ENCODE measurements at places on chromosomes 6 and 20. TPM values are rescaled to one million over a fixed set of nuclear protein-coding genes. Genes with fewer than 3 reads are reported as not detected.

BTN3A1 gene
- 205 TPM for total RNA-seq

VGLL2 gene
- total RNA-seq = not detected

GATA5 gene
- not detected for total RNA-seq

DNA sequence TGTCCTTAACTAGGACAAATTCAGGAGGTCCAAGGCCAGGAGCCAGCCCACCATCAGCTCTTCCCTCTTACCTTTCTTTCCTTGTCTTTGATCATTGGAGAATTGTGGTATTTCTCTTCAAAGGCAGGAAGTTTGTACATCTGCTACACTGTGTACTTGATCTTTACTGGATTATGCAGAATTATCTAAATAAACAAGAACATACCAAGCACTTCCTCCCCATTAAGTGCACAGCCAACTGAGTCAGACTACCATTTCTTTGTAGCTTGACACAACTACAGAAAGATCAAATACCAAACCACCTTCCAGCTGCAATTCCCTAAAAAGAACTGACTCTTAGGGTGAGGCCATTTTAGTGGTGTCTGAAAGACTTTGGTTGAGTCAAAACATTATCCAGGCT lies 195.1 kb downstream of the HDGFL1 start:
- no peaks in the 10 kb centered on the region for H3K27me3 ChIP-seq
- no peak overlapping the region for H3K4me3 ChIP-seq
- no peaks in the 10 kb centered on the region for H3K36me3 ChIP-seq
- H3K27ac ChIP-seq = no peak overlapping the region
- no peak for DNase-seq

DNA sequence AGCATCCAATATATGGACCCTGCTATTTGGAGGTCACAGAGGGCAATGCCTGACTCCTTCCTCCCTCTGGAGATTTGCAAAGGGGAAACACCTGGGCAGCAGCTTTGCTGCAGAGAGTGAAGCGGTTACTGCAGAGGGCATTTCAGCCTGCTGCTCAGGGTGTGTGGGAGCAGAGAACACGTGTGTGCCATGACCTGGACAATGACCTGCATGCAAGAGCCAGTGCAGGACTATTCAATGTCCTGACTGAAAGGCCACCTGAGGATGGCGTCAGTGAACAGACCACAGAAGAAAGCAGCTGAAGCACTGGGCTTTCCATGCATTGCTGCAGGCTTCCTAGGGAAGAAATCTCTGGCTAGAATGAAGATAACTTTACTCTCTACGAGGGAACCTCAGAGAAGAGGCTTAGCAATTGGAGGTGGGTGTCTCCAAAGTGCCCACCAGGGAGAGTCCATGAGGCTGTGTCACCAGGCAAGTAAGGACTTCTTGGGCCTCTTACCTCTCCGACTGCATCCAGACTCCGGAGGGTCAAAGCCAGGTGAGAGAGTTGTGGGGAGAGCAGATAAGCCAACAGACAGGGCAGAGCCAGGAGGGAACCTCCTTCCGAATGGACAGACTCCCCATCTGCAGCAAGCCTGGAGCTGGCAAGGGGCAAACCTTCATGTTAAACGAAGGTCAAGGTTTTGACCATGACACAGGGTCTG lies 52.9 kb upstream of the PMEPA1 start:
- no peaks in the 10 kb centered on the region for H3K4me1 ChIP-seq
- no peak for DNase-seq
- H3K27ac ChIP-seq = no peak overlapping the region
- peaks cover 6% of the 10 kb centered on the region for H3K36me3 ChIP-seq
- peaks cover 14% of the 10 kb centered on the region for H3K27me3 ChIP-seq

- H3K27ac ChIP-seq = peak overlapping the region; percentile 46
- H3K27me3 ChIP-seq = no peaks in the 10 kb centered on the region
- DNase-seq = peak; percentile 13
- peaks cover 23% of the 10 kb centered on the region for H3K36me3 ChIP-seq
- no peak overlapping the region for H3K4me3 ChIP-seq
Observed at GRCh38 chr6:152206072-152206818, 398.8 kb downstream of the ESR1 start.

GRCh38 chr6:167839343-167839742 lies 12.6 kb downstream of the AFDN start:
- peaks cover 12% of the 10 kb centered on the region for H3K4me1 ChIP-seq
- no peaks in the 10 kb centered on the region for H3K27me3 ChIP-seq
- H3K27ac ChIP-seq = no peak overlapping the region
- no peak overlapping the region for H3K4me3 ChIP-seq
